Occipital lobe (tissue), 3 donors: ENCODE measurements at places on chromosomes 1 and 21.

DNA sequence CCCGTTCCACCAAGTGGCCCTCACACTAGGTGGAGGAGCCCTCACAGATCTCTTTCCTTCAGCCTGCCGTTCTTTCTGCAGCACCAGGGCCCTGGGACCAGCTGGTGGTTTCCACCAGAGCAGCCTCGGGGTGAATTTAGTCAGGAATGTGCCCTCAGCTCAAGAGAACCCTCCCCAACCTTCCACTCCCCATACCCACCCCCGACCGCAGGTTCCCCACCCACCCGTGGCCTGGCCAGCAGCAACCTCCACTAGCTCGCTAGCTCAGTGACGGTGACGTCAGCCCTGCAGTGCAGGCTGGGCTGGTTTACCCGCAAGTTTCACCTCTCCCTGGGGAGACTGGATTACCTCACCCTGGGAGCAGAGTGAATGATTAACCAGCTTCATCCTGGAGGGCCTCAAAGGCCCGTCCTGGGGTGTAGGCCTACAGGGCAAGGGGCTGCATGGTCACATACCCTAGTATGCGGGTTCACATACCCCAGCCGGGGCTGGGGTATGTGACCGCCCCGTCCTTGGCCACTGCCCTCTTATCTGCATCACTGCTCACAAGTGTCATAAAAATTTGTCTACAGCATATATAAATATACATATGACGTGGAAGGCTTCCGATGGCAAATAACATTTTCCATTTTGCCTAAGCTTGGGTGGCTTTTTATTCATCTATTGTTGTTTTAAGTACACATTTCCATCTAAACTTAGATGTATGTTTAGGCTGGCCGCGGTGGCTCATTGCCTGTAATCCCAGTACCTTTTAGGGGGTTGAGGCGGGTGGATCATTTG is 24.5 kb downstream of the ELF3 start:
- no peak for DNase-seq

DNA sequence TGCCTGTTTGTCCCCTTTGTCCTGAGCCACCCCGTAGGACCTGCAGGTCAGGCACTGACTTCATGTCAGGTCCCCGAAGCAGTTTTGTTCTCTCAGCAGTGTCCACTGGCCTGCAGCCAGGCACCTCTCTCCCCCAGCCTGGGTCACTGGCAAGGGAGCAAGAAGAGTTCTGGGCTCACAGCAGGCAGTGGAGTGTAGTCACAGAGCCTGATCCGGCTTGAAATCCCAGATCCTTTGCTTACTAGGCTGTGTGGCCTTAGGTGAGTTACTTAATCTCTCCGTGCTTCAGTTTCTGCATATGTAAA is 34.2 kb downstream of the L1TD1 start:
- no peak for DNase-seq

- no peak for DNase-seq
These were observed 23.8 kb downstream of the FAM89A start for GRCh38 chr1:231016234-231016633.

- DNase-seq, result no peak
These were observed 6.1 kb downstream of the RLF start for GRCh38 chr1:40167317-40167716.

GRCh38 chr1:228321435-228321834 is 85.2 kb downstream of the TRIM11 start:
- no peak for DNase-seq

GRCh38 chr21:44265734-44266270 is 4.1 kb upstream of the DNMT3L start:
- no peak for DNase-seq

- no peak for DNase-seq
These were observed 10.3 kb downstream of the PADI4 start for GRCh38 chr1:17318262-17318661.

- DNase-seq, result no peak
These were observed 53.1 kb downstream of the NBPF6 start for GRCh38 chr1:108503062-108503733.

DNA sequence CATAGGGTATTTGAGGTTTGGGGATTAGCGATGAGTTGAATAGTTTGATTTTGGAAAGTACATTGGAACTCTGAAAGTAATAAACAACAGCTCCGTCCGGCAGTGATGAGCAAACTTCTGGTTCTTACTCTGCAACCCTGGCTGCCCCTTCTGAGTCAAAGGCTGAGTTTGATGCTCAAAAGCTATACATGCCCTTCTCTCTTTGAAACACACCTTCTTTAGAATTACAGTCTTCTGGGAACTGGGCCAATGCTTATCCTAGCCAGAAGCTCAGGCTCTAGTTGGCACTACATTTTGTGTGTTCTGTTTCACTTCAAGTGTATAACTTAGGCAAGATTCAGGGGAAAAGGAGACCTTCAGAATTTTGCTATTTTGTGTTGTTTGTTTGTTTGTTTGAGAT is 9.3 kb downstream of the AHCYL1 start:
- DNase-seq, result no peak

DNA sequence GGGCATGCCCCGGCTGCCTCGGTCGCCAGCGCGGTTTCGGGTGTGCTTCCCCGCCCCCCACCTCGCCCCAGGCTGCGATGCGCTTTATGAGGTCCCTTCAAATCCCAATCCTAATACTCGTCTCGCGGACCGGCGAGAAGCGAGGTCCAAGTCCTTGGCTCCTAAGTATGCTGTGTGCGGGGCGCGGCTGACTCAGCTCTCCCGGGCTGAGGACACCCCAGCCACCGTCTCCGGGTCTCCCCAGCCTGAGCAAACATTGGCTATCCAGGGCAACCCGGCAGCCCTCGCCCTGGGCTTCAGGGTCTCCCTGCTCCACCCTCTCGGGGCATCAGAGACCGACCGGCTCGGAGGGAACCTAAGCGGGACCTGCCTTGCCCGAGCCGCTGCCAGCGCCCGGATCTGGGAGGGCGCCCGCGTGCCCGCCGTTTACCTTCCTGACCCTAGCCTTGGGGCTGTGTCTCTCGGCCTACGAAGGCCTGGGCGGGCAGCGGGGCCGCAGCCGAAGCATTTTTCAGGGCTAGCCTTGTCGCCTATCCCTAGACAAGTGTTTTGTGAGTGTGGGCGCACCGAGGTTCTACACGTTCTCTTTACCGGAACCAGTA is 1.2 kb downstream of the ITPKB start:
- peak; percentile 71 for DNase-seq

DNA sequence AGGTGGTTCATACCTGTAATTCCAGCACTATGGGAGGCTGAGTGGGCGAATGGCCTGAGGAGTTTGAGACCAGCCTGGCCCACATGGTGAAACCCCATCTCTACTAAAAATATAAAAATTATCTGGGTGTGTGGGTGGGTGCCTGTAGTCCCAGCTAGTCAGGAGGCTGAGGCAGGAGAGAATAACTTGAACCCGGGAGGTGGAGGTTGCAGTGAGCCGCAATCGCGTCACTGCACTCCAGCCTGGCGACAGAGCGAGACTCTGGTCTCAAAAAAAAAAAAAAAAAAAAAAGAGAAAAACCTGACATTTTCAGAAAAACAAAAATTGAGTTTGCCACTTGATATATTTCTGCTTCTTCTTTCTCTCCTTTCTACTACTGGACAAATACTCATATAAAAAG is 24.3 kb downstream of the CA6 start:
- DNase-seq, result no peak

- no peak for DNase-seq
These were observed 25.5 kb downstream of the VANGL2 start for GRCh38 chr1:160425847-160426246.

DNA sequence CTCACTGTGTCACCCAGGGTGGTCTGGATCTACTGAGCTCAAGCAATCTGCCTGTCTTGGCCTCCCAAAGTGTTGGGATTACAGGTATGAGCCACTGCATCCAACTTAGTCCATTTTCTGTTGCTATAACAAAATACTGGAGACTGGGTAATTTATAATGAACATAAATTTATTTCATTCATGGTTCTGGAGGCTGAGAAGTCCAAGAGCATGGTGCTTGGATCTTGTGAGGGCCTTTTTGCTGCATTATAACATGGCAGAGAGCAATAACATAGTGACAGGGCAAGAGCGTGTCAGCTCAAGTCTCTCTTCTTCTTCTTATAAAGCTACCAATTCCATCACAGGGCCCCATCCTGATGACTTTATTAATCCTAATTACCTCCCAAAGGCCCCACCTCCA is 3.6 kb upstream of the KIF2C start:
- DNase-seq, result no peak

DNA sequence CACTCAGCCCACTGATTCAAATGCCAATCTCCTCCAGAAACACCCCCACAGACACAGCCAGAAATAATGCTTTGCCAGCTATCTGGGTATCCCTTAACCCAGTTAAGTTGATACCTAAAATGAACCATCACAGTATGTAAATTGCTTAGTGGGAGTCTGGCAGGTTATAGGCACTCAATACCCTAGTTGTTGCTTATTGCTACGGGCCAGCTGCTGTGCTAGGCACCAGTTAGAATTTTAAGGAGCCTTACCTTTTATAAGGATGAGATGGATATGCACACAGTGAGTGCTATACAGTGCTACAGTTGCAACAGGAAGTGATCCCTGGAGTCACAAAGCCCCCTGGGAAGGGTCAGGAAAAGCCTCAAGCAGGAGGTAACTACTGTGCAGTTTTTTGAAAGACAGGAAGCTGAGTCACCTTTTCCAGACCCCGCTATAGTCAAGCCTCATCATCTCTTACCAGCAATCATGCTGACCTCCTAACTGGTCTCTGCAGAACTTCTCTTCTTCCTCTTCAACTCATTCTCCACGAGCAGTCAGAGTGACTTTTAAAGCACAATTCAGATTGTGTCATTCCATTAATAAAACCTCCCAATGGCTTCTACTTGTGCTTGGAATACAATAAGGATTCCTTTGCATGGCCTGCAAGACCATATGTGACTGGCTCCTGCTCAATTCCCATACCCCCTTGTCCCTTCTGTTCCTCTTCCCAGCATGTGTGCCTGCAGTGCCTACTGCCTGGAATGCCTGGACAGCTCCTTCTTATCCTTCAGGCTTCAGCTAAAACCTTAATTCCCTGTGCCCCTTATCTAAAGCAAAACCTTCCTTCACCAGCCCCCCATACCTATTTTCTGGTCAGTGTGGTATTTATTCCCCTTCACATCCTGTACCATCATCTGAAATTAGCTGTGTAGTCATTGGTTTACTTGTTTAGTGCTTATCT is 10.4 kb upstream of the TLR5 start:
- no peak for DNase-seq

GRCh38 chr1:239816081-239816782 is 275.5 kb upstream of the FMN2 start:
- DNase-seq, result no peak

GRCh38 chr1:206550446-206550845 is 43.1 kb downstream of the RASSF5 start:
- DNase-seq, result no peak

- DNase-seq, result no peak
These were observed 125.9 kb upstream of the GALNT2 start for GRCh38 chr1:229941160-229941559.

DNA sequence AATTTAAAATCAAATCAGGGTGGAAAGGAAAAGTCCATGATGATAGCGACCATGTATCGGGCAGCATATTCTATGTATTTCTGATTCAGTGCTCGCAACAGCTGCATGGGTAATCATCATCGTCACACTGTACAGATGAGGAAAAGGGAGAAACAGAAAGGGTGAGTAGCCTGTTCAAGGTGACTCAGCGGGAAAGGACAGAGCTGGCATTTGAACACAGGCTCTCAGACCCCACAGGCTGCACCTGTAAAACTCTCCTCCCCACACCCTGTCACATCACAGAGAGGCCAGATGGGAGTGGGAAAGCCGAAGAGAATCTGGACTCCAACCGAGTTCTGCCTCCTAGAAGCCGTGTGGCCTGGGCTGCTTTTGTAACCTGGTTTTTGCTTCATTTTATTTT is 14.0 kb downstream of the RUNX1 start:
- no peak for DNase-seq

DNA sequence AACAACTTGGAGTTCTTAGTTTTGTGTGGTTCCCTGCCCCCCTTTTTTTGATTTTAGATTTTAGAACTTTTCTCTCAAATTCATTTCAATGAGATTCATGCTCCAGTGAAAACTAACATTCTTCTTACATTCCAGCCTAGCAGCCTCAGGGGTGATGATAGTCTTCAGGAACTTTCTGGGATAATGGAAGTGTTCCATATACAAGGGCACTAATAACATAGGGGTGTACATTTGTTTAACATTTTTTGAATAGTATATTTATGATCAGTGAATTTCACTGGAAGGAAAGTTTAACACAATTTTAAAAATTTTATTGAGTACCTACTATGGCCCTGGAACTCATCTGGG is 61.4 kb upstream of the ZNF648 start:
- no peak for DNase-seq

GRCh38 chr1:87686136-87686495 is 357.4 kb downstream of the LMO4 start:
- no peak for DNase-seq
